ENCODE measurements at places on chromosomes 7 and 10.
A peak's percentile ranks its signal among the peaks of the same experiment; 100 is the strongest.

GRCh38 chr7:45662540-45663166 is 88.5 kb downstream of the ADCY1 start:
- no peak for DNase-seq

GRCh38 chr7:81469153-81469868 is 300.5 kb downstream of the HGF start:
- no peak for DNase-seq

GRCh38 chr10:124110882-124111281 is 17.5 kb upstream of the CHST15 start:
- DNase-seq = no peak

- DNase-seq = no peak
Observed at GRCh38 chr7:158576050-158576762, 11.4 kb downstream of the PTPRN2 start.

DNA sequence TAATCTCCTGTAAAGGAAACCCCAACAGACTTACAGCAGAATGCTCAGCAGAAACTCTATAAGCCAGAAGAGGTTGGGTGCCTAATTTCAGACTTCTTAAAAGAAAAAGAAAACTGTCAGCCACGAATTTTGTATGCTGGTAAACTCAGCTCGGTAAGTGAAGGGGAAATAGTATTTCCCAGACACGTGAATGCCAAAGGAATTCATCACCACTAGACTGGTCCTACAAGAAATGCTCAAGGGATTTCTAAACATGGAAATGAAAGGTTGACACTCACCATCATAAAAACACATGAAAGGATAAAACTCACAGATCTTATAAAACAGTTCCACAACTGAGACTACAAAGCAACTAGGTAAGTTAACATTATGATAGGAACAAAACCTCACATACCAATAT is 68.6 kb downstream of the GLCCI1 start:
- no peak for DNase-seq

DNA sequence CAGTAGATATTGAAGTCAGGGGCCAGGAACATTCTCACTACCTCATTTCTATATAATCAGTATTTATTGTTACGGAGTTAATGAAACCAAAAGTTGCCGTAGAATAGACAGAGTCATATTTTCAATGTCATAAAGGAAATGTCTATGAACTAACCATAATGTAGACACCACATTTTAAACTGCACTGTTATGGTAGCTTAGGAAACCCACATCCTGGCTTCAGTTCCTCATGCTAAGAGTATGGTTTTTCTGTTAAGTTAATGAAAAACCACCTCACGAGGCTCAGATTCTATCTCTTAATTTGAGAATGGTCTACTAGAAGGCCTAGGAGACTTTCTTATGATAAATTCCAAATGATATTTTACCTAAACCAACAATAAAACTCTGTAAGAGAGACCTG is 166.5 kb downstream of the TMEM26 start:
- DNase-seq = no peak

GRCh38 chr10:1203216-1203615 is 147.0 kb downstream of the WDR37 start:
- DNase-seq = no peak

DNA sequence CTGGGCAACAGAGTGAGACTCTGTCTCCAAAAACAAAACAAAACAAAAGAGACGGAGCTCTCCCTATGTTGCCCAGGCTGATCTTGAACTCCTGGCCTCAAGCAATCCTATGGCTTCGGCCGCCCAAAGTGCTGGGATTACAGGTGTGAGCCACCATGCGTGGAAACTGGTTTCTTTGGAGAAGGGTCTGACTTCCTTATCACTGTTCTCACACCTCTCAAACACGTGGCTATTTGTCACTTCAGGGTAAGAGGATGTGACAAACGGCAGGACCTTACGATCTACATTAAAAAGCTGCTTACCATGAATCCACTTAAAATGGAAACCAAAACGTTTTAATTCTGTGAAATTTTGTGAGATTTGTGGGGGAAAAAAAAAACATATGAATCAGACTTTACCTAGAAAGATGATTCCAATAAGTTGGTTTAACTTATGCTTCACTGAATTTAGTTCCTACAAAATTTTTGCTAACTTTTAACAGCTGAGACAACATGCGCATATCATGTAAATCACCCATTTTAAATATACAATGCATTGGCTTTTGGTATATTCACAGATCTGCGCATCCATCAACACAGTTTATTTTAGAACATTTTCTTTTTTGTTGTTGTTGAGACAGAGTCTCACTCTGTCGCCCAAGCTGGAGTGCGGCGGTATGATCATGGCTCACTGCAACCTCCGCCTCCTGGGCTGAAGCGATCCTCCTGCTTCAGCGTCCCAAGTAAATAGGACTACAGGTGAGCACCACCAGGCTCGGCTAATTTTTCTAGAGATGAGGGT is 18.7 kb upstream of the FOXK1 start:
- no peak for DNase-seq

- DNase-seq = no peak
Observed at GRCh38 chr7:1988533-1988930, 244.2 kb downstream of the MAD1L1 start.

- DNase-seq = no peak
Observed at GRCh38 chr7:602341-603141, 82.9 kb upstream of the PDGFA start.

GRCh38 chr10:112535531-112535951 is 88.5 kb downstream of the VTI1A start:
- DNase-seq = no peak

- no peak for DNase-seq
Observed at GRCh38 chr10:74153123-74153522, 2.1 kb downstream of the ADK start.

- no peak for DNase-seq
Observed at GRCh38 chr10:31582365-31583052, 263.5 kb downstream of the ZEB1 start.

GRCh38 chr7:6642861-6643640 is 5.9 kb downstream of the ZNF316 start:
- no peak for DNase-seq

DNA sequence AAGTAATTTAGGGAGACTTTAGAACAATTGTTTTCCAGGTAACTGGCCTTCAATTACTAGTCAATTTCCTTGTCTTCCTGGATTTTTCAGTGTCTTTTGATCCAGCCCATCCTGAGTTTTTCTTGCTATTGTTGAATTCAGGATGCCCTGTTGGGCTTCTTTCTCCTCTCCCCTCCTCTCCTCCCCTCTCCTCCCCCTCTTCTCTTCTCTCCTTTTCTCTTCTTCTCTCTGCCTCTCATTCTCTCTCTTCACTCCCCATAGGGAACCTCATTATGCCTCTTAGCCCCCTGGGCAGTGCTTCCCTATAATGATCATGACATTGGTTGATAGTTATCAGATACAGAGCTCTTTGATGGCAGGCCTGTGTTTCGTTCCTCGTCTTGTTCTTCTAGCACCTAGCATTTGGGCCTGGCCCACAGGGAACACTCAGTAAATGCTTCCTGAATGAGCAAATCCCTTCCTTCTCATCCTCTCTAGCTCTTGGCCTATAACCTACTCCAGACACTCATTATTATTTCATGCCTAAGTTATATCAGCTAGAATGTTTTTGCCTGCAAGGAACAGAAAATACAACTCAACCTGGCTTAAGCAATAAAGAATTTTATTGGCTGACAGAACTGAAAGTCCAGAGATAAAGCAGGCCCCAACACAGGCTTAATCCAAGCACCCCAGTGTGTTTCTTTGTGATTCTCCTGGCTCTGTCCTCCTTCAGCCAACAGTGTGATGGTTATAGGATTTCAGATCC is 56.8 kb downstream of the CACNB2 start:
- no peak for DNase-seq

DNA sequence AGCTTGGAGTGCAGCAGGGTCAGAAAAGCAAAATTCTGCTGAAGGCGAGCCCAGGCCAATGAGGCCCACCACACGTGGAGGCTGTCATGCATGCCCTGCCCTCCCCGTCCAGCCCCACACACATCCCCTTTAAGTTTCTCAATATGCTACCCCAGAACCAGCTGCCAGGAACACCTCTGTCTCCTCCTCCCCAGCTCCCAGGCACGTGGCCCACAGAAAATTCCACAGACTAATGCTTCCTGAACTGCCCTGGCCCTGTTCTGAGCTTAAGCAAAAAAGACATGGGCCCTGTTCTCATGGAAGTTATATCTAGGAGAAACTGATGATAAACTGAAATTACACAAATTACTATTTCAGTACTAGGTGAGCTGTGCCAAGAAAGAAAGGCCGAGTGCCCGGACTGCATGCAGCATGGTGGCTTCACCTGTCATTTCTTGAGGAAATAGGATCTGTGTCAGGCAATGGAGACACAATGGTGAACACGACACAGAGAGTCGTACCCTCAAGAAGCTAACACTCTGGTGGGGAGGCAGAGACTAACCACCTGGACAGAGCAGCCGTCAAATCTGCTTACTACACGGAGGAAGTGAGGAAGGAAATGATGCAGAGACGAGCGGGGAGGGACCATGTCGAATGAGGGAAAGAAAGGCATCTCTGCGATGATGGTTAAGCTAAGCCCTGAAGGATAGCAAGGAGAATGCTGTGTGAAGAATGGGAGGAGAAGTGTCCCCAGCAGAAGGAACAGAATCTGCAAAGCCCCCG is 44.5 kb downstream of the PODXL start:
- DNase-seq = no peak

- DNase-seq = no peak
Observed at GRCh38 chr10:67072654-67073053, 146.8 kb downstream of the LRRTM3 start.

GRCh38 chr7:140212100-140212881 is 35.5 kb upstream of the KDM7A start:
- DNase-seq = no peak

DNA sequence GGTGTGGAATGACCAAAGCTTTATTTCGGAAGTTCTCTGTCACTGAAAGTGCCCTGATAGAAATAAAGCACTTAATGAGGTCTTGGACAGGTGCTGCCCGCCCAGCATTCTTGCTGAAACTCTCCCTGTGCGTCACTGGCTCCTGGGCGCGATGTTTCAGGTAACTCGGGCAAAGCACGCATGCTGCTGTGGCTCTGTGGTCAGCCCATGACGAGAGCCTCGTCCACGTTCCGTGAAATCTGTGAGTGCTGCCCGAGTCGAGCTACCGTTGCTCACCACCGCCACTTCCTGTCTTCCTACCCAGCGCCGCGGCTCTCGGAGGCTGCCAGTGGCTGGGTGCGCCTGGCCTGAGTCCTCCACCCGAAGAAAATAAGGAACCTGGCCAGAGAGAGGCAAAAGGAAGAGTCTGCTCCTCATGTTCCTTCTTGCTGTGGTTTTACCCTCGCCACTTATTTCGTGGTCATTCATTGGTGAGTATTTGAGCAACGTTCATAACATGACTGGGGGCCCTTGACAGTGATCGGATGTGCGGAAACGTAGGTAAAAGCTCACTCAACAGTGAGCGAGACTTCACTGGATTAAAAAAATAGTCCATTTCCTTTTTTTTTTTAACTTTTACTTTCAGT is 95.5 kb downstream of the MAP3K8 start:
- no peak for DNase-seq

DNA sequence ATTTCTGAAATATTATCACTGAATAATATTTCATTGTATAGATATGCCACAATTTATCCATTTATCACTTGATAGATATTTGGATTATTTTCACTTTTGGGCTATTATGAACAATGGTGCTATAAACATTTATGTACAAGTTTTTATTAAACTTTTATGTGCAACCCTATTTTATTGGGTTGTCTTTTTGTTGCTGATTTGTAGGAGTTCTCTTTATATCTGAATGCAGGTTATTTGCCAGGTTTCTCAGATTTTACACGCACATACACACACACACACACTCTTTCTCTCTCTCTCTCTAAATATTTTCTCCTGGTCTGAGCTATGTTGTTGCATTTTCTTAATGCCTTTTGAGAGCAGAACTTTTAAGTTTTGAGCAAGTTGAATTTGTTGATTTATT is 36.2 kb downstream of the ADK start:
- DNase-seq = no peak

- DNase-seq = no peak
Observed at GRCh38 chr7:103628742-103629141, 182.7 kb upstream of the SLC26A5 start.

DNA sequence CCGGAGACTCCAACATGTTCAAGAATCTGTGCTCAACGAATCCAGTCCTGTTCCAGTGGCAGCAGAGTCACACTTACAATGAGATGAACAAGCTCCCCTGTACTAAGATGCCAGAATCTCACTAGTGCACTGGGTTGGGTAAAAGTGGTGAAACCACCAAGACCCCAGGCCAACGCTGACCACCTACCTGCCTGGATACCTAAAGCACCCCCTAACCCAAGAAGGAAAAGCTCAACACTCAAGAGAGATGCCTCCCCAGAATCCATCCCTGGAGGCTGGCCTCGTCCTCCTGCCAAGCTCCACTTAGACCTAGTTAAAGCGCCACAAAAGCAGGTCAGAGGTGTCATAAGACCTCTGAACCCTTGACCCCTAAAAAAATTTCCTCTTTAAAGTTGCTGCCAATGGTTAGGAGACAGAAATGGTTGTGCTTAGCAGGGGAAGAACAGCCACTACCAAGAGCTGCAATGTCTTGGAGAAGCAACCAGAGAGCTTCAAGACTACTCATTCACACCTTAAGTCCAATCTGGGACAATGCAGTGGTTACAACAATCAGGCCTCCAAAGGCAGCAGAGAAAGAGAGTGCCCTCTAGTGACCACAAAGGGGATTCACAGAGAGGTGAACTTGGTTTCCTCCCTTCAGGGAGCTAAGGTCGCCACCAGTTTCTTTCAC is 94.6 kb upstream of the MACROH2A2 start:
- DNase-seq = peak; percentile 24

GRCh38 chr10:119358567-119358966 is 151.2 kb downstream of the GRK5 start:
- no peak for DNase-seq

GRCh38 chr10:1141701-1142100 is 85.5 kb downstream of the WDR37 start:
- DNase-seq = no peak

DNA sequence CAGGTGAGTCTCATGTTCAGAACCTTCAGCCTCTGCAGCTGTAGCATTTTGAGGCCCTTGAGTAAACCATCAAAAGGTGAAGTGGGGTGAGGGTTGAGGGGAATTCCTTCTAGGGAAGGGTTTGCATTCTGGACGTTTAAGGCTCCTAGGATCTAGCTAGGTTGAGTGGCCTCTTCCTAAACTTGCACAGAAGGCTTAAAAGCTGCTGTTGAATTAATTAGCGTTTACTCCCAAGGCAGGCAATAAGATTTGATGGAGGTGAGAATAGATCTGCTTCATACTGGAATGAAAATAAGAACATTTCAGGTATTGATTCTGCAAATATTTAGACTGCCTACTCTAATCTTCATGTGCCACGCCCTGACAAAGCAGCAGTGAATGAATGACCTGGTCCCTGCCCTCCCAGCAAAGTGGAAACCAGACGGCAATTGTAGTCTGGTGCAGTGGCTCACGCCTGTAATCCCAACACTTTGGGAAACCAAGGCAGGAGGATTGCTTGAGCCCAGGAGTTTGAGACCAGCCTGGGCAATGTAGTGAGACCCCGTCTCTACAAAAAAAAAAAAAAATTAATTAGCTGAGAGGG is 11.4 kb upstream of the KPNA7 start:
- DNase-seq = no peak

Data from NCI-H1105 treated with DMSO at 0.1 percent for 48 hours (cell line).